ENCODE measurements at places on chromosomes 6 and 20.

GRCh38 chr20:1075616-1076015 lies 42.8 kb upstream of the PSMF1 start:
- DNase-seq: no peak

- DNase-seq: no peak
Measured at GRCh38 chr6:138492113-138492512, 7.2 kb downstream of the NHSL1 start.

- no peak for DNase-seq
Measured at GRCh38 chr20:23146857-23147637, 60.9 kb upstream of the CD93 start.

DNA sequence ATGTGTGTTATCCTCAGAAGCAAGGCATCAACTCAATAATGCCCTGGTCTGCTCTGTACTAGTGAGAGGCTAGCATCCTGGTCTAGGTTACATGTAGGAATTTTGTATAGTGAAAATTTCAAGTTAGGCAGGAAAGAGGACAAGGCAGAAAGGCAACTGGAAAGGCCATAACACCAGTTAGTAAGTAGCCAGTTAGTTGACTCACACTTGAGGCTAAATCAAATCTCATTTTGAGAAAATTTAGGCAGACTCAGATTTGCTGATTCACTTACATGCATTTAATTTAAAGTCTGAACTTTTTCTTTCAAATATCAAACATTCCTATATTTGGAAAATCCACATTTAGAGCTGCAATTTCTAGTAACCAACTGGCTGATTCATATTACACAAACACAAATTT lies 184.5 kb upstream of the TCF21 start:
- no peak for DNase-seq

- DNase-seq: no peak
Measured at GRCh38 chr6:73418081-73418741, 23.6 kb downstream of the DDX43 start.

- DNase-seq: no peak
Measured at GRCh38 chr6:53795702-53796450, 1.1 kb downstream of the LRRC1 start.

- DNase-seq: no peak
Measured at GRCh38 chr6:3346476-3346875, 87.7 kb downstream of the PSMG4 start.

- DNase-seq: no peak
Measured at GRCh38 chr20:19769507-19769906, 11.4 kb downstream of the RIN2 start.

DNA sequence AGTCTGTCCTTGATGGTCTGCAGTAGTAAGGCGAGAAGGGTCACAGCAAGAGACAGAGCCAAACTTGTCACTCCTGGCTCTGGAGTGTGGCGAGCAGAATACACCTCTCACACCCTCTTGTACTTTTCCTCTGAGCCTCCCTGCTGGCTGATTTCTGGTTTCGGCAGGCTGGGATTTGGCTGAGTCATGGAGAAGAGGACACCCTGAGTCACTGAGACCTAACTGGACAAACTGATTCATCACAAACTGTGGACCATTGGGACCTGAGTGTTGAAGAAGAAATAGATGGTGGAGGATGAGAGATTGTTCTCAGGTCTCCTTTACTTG lies 101.7 kb downstream of the F13A1 start:
- DNase-seq: no peak

DNA sequence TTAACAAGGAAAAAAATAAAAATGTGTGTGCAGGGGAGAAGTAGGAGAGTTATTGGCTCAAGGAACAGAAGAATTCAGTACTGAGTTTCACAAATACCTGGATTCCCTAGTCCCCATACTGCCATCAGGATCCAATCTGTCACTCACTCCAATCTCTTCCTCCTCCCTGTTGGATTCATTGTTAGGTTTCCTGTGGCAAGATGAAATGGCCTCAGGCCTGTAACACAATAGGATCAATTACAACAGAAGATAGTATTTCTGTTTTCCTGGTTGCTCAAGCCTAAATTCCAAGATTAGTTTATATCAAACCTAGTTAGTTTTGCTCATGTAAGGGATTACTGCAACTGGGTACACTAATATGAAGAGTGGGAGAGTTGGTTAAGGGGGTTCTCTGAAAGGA lies 24.4 kb downstream of the HCRTR2 start:
- DNase-seq: no peak

GRCh38 chr20:46023999-46024398 lies 5.0 kb upstream of the SLC12A5 start:
- no peak for DNase-seq

DNA sequence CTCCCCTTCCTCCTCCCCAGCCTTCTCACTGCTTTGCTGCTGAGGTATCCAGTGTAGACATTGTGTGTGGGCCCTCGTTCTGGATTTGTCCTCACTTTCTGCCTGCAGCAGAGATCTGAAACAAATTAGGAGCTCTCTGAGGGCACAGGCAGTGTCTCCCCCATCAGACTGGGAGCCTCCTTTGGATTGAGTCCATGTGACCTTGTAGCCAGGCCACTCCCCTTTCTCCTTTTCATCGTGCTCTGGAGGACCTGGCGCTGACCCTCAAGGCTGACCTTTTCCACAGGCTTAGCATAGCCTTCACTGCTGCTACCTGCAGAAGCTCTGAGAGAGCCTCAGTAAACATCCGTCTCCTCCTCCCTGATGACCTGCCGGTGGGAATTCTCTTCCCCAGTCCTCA lies 26.2 kb downstream of the VEGFA start:
- no peak for DNase-seq

Measured in DMS79 (cell line).